ENCODE measurements at places on chromosomes 13 and 19.
A peak's percentile ranks its signal among the peaks of the same experiment; 100 is the strongest.

- no peak for DNase-seq
Measured at GRCh38 chr13:113928685-113929627, 44.9 kb downstream of the C13orf46 start.

GRCh38 chr19:10555610-10555973 lies 10.2 kb downstream of the KRI1 start:
- DNase-seq = no peak

GRCh38 chr19:16337809-16338469 lies 13.3 kb downstream of the KLF2 start:
- DNase-seq = no peak

DNA sequence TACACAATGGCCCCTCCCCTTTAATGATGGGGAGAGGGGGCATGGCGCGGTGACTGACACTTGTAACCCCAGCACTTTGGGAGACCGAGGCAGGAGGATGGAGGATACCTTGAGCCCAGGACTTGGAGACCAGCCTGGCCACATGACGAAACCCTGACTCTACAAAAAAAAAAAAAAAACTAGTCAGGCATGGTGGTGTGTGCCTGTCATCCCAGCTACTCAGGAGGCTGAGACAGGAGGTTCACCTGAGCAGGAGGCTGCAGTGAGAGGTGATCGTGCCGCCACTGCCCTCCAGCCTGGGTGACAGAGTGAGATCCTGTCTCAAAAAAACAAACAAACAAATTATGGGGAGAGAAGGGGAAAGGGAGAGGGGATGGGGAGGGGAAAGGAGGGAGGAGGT lies 13.8 kb upstream of the ZBTB7A start:
- no peak for DNase-seq

GRCh38 chr19:39252458-39252857 lies 3.8 kb upstream of the IFNL4 start:
- no peak for DNase-seq

DNA sequence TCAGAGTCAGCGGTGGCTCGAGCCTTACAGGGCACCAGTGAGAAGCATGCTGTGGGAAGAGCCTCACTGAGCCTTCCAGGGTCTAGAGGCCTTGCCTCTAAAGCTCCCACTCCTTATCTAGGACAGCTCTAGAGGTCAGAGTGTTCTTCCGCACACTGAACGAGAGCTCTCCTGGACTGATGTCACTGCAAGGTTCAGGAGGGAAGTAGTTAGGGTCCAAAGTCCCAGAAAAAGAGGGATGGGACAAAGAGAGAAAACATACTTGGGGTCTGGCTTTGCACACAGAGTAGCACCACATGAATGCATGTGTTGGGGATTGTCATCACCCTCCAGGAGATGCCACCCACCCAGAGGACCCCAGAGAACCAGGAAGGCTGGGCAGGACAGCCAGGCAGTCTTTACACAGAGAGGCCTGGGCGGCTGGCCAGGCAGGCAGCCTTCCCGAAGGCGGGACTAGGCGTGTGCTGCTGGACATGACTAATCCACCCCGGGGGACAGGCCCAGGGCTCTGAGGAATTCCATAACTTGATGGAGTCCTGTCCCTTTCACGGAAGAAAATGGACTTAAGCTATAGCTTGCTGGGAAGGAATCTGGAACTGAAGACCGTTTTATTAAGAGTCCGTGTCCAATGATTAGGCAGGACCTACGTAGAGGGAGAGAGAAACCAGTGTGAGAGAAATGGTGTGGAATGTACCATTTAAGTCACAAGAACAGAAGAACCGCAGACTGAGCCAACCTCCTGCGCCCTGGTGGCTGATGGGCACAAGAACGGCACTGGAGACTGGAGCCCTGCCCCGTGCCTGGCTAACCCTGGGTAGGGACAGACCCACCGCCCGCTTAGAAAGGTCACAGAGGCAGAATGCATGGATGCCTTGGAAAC lies 16.6 kb upstream of the EPHX3 start:
- no peak for DNase-seq

GRCh38 chr19:55552620-55553019 lies 7.3 kb upstream of the SBK3 start:
- no peak for DNase-seq

DNA sequence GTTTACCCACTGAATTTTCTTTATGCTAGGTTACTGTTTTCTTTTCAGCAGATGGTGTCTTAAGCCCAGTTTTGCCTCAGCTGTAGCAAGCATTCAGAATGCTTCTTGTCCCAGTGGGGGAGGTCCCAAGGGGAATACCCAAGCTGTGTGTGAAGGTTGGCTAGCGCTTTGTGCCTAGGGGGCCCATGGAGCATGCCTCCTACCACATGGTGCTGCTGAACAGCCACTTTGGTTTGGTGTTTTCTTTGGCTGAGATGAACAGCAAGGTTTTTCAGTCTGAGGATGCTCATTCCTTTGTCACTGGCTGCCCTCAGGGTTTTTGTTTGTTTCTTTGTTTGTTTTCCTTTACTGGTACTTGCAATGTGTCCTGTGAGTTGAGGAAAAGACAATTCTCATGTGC lies 99.0 kb downstream of the PCDH20 start:
- DNase-seq = peak; percentile 72

DNA sequence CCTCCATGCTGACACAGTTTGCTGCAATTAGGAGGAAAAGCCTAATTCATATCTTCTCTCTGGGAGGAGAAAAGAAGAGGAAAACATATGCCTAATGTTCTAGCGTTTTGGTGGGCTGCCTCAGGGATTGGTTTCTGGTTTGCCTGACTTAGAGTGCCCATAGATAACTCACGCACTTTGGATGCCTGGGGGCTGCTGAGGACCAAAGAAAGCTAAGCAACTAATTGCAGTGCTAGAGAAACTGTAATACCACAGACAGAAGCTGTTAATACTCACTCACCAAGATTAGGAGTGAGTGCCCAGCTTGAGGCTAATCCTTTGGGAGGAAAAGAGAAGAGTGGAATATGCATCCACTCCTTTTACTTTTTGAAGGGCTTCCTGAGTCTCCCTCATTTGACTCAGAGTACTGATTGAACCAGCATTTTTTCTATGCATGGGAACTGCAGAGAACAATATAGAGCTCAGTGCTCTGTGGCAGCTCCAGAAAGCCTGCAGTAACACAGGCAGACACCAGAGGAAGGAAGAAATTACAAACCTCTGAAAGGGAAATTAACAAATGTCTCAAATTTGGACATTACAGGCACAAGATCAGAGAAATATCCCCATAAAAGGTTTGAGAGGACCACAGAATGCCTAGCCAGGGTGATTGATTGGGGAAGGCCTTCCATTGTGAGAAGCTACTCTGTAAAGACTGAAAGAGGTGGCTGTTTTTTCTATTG lies 666.4 kb downstream of the OLFM4 start:
- DNase-seq = no peak

- no peak for DNase-seq
Measured at GRCh38 chr13:51360489-51360888, 21.0 kb downstream of the SERPINE3 start.

- DNase-seq = no peak
Measured at GRCh38 chr19:728011-728410, 19.3 kb downstream of the PALM start.

GRCh38 chr19:47778954-47779351 lies 450 bp downstream of the SELENOW start:
- DNase-seq = no peak

DNA sequence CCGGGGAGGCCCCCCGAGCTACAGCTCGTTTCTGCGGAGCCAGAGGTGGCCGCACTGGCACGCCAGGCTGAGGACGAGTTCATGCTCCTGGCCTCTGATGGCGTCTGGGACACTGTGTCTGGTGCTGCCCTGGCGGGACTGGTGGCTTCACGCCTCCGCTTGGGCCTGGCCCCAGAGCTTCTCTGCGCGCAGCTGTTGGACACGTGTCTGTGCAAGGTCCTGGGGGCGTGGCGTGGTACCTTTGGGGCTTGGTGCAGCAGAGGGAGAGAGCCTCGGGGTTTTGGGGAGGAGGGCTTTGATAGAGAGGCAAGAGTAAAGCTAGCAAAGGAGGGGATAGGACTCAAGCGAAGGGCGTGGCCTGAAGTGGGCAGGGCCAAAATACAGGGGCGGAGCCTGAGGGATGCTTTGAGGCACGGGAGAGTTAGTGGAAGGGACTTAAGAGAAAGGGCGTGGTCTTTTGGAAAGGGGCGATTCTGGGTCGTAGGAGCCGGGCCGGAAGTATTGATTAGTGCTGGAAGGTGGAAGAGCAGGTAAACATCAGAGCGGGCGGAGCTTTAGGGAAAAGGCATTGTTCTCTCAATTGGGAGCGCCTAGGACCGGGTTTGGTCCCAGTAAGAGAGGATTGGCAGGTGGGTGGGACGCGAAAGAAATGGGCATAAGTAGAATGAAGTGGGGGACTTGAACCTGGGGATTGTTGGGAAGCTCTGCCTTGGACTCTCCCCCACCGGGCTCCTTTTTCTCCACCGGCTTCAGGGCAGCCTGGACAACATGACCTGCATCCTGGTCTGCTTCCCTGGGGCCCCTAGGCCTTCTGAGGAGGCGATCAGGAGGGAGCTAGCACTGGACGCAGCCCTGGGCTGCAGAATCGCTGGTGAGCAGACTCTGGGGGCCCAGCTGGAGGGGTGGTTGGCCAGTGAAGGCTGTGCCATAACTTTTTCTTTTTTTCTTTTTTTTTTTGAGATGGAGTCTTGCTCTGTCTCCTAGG lies 1.2 kb downstream of the PPM1N start:
- DNase-seq = no peak

Measured in NCI-H2171 (cell line).